ENCODE measurements at places on chromosomes 7 and 10.

GRCh38 chr10:117967149-117967650 lies 79.5 kb downstream of the RAB11FIP2 start:
- DNase-seq = no peak

DNA sequence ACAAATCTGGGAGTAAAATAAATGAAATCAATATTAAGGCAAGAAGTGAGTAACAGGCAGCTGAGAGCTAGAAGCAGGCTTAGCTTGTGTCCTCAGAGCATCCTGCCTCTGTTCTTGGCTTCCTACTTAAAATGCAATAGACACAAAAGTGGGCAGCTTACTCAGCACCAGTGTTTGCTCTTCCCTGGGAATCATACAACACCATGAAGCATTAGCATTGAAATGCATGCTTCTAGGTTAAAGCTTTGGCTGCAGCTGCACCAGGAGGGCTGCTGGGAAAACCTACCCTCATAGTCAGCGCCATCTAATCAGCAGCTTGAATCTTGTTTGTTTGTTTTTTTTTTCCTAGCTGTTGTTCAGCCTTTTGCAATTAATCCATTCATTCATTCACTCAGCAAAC lies 104.2 kb upstream of the VWC2 start:
- DNase-seq = no peak

DNA sequence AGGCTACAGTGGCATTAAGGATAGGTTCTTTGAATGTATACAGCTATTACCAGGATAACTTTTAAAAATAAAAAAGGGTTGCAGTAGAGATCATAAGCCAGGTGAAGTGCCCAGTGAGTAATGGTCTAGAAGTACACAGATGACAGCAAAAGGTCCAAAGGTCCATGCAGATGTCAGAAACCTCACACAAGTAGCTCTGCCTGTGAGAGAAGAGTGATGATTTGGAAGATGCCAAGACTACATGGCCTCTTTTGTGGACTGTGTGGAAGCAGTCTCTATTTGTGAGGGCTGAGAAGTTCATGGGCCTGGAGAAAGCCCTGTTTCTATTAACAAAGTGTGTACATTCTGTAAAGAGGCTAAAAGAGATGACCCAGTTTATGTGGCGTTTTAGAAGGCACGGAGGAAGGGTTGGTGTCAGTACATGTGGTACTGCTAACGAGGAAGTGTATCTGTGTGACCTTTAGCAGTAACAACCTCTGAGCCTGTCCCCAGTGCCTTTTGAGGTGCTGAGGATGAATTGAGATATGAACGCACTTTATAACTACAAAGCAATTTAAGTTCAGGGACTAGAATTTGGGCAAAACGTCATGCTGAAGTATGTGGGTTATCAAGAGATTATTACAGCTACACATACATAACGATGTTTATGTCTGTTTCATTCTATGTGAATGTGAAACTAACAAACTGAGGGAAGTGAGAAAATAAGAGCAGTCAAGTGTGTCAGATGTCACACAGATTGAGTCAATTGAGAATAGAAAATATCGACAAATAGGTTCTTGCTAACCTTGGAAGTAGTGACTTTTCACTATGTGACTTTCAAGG lies 7.6 kb downstream of the CYCS start:
- DNase-seq = no peak

DNA sequence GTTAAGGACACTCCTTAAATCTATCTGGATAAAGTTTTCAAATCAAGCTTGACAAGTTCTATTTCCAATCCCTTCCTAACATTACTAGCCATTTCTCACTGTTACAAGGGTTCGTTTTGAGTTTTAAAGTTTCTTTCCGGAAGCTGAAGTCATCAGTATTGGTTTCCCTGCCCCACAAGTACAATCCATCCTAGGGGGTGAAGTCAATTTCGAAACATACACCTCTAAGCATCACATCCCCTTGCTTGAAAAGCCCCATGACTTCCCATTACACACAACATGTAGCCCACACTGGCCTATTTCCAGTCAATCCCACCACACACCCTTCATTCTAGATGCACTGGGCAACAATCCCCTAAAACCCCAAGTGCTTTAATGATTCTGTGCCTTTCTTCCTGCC lies 13.0 kb downstream of the DPY19L1 start:
- DNase-seq = no peak

Data from NCI-H187 treated with DMSO at 0.1 percent for 48 hours (cell line).